ENCODE measurements at places on chromosomes 13 and 19. TPM values are rescaled to one million over a fixed set of nuclear protein-coding genes. Genes with fewer than 3 reads are reported as not detected.

IQCN gene
- total RNA-seq: 16.4 TPM

PRTN3 gene
- total RNA-seq: not detected

DNA sequence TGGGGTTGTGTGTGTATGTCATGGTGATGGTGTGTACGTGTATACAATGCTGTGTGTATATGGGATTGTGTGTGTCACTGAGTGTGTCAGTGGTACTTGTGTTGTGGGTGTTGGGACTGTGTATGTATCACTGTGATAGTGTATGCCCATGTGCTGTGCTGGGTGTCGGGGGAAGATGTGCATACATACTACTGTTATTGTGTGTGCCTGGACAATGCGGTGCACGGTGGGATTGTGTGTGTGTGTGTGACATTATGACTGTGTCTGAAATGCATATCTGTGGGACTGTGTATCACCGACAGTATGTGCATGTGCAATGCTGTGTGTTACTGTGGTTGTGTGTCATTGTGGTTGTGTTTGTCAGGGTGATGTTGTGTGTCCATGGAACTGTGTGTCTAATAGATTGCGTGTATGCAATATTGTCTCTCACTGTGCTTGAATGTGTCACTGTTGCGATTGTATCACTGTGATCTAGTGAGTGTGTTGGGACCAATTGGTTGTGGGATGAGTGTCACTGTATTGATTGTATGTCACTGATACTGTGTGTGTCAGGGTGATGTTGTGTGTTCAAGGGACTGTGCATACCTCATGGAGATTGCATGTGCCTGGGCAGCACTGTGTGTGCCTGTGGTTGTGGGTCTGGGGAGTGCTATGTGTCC, 11.0 kb upstream of the BBC3 start:
- no peak for DNase-seq

DNA sequence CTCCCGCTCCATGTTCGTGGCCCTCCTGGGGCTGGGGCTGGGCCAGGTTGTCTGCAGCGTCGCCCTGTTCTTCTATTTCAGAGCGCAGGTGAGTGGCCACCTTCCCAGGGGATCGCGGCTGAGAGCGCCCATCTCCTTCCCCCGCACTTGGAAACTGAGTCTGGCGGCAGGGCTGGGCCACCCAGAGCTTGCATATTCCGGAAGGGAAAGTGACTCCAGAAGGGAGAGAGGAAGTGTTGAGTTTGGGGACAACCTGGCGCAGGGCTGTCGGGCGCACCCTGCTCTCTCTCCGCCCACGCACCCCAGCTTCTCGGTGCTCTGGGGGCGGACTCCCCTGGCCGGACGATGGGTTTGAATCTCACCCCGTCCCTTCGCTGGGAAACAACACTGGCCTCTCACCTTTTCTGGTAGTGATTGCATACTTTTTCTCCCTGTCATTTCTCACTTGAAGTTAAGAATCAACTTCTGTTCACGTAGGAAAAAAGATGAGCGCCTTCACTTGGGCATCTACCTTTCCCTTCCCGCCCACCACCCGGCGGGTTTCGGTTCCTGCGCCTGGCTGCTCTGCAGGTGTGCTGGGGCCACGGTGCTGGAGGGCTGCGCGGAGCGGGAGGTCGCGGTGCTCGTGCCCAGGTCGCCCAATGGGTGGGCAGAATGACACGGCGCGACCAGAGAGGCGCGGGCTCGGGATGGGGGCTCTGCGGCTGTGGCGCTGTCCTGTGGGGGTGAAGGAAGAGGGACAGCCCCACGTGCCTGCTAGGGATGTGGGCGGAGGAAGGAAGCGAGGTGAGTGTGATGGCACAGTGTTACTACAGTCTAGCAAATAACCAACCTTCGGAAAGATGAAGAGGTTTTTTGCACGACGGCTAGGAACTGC, 721 bp downstream of the TNFSF11 start:
- no peak for DNase-seq

DNA sequence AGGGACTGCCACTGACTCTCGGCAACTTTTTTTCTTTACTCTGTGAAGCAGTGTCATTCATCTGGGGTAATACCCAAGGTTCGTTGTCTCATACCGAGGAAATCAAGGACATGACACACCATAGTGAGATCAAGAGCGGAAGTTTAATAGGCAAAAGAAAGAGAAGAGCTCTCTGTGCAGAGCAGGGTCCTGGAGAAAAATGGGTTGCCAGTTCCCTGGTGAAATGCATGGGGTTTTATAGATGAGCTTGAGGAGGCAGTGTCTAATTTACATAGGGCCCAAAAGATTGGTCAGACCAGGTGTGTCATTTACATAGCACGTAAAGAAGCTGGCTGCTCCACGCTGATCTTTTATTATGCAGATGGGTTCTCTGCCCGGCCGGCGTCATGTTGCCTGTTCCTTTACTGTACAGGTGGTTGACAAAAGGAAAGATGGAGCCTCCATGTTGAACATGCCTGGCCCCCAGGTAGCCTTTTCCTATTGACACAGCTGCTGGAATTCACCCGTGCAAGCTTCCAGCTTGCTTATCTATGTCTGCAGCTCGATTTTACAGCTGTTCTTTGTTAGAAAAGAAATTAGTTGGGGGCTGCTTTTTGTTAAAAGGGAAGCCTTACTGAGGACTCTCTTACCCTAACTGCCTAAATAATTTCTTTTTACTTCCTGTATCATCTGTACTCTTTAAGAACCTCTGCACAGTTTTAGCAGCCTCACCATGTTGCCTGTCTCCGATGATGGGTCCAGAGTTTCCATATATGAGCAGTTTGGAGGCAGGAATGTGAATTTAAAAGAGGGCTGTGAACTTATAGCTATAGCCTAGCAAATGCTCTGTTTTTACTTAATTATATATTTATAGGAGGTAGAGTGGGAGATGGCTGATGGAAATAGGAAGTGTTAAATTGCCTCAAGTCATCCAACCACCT, 98.0 kb upstream of the DIAPH3 start:
- DNase-seq: no peak

GRCh38 chr19:5424192-5424973, 30.8 kb upstream of the ZNRF4 start:
- DNase-seq: no peak

GRCh38 chr13:60454425-60454824, 57.4 kb downstream of the TDRD3 start:
- no peak for DNase-seq
